ENCODE measurements at places on chromosomes 2 and 18.
A peak's percentile ranks its signal among the peaks of the same experiment; 100 is the strongest.

DNA sequence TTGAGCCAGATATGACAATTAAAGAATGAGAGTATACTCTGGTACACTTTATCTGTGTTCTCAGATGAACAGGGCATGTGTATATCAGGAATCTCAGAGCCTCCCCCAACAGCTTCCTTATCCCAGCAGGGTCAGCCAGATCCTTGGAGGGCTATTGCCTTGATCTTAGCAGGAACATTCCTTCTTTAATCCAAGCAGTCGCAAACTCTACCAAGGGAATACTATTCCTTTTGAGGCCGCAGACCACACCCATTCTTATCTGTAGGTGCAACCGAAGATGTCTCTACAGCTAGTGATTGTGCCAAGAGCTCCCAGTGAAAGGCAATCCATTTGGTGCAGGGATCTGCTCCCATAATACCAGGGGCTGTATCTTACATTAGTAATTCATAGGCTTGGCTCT lies 118.3 kb upstream of the DOK6 start:
- DNase-seq = no peak

GRCh38 chr2:230601510-230601909 lies 111.1 kb upstream of the CAB39 start:
- no peak for DNase-seq

- DNase-seq = peak; percentile 25
Measured at GRCh38 chr2:191539068-191539467, 138.9 kb upstream of the NABP1 start.

DNA sequence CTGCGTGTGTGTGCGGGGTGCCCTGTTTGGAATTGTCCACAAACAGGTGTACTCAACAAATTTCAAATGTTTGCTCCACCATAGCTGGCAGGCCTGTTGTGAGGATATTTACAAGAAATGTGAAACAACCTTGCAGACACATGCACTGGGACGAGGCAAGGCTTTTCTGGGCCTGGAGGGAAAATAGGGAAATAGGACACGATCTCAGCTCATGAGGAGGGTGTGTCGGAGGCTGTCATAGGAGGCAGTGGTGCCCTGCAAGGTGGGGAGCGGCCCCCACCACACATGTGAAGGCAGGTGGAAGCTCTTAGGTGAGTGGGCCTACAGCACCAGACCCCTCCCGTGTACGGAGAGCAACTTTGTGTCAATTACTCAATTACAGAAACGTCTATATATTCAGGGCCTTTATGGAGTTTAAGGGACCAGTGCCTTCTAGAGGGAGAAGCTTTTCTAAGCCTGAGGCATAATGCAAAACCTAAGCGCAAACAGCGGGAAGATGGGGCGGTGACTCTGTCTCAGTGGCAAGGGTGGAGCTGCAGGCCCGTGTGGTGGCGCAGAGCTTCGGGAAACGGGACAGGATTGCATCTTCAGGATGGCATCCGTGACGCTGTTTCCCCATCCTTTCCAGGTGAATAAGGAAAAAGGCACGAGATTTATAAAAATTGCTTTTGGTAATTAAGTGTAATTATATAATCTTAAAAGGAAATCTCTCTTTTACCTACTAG lies 48.0 kb downstream of the RNF144A start:
- DNase-seq = peak; percentile 13

DNA sequence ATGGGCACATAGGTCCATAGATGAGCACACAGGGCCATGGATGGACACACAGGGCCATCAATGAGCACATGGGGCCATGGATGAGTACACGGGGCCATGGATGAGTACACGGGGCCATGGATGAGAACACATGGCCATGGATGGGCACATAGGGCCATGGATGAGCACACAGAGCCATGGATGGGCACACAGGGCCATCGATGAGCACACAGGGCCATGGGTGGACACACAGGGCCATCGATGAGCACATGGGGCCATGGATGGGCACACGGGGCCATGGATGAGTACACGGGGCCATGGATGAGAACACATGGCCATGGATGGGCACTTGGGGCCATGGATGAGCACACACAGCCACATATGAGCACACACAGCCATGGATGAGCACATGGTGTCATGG lies 192.6 kb upstream of the HDAC4 start:
- DNase-seq = no peak

- DNase-seq = peak; percentile 12
Measured at GRCh38 chr2:240687741-240688552, 3.7 kb upstream of the AQP12A start.

- DNase-seq = peak; percentile 35
Measured at GRCh38 chr18:9653390-9653789, 39.0 kb upstream of the PPP4R1 start.

GRCh38 chr18:12408247-12408869 lies 629 bp downstream of the PRELID3A start:
- no peak for DNase-seq

GRCh38 chr2:66840321-66841002 lies 405.5 kb downstream of the MEIS1 start:
- DNase-seq = no peak

- DNase-seq = no peak
Measured at GRCh38 chr2:241036397-241036963, 38.1 kb downstream of the SNED1 start.
